ENCODE measurements at places on chromosomes 5 and 9. TPM values are rescaled to one million over a fixed set of nuclear protein-coding genes. Genes with fewer than 3 reads are reported as not detected.

GRCh38 chr5:130975847-130976246 lies 189.2 kb downstream of the HINT1 start:
- peaks cover 15% of the 10 kb centered on the region for H3K4me1 ChIP-seq
- no peak overlapping the region for H3K4me3 ChIP-seq
- no peak for DNase-seq
- H3K36me3 ChIP-seq: no peaks in the 10 kb centered on the region

MLANA gene
- not detected for total RNA-seq

FBN2 gene
- total RNA-seq: 16.3 TPM

DNA sequence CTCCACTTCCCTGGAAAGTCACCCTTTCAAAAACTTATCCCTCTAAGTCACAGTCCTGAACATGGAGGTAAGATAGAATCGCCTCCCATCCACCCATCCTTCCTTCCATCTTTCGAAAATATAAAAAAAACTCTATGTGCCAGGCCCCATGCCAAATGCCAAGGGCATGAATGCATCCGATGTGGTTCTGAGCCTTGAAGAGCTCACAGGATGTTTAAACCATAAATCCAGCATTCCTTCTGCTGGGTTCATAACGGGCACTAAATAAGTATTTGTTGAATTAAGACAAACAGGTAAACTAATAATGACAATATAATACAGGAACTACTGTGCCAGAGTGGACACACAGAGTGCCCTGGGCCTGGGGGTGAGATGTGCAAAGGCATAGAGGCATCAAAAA lies 147.3 kb downstream of the TTLL11 start:
- DNase-seq: no peak
- peaks cover 23% of the 10 kb centered on the region for H3K27me3 ChIP-seq
- H3K36me3 ChIP-seq: no peaks in the 10 kb centered on the region
- H3K27ac ChIP-seq: no peak overlapping the region
- no peaks in the 10 kb centered on the region for H3K4me1 ChIP-seq
- no peak overlapping the region for H3K4me3 ChIP-seq

DNA sequence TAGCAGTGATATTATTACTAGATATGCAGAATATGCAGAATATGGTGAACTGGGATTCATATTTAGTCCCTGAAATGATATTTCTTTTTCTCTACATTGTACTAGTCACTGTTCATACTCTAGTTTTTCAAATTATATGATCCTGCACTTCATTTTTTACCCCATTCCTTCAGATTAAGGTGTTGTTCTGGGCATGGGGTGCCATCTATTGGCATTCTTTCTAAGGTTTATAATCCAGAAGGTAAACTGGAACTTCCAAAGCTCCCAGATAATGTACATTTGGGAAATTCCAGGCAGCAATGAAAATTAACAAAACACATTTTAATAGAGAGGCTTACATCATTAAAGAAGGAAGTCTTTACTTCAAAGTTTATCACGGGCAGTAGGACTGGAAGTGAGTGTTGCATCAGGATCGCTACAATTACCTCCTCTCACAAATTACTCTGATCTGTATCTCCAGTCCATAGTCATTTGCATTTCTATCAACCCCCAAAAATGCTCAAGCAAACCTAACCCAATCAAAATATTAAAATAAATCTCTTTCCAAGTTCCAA lies 12.5 kb downstream of the RFX3 start:
- peaks cover 4% of the 10 kb centered on the region for H3K36me3 ChIP-seq
- peaks cover 16% of the 10 kb centered on the region for H3K4me1 ChIP-seq
- H3K27me3 ChIP-seq: no peaks in the 10 kb centered on the region
- H3K27ac ChIP-seq: no peak overlapping the region

GRCh38 chr9:136529516-136530460 lies 16.1 kb downstream of the NOTCH1 start:
- H3K36me3 ChIP-seq: peaks cover 3% of the 10 kb centered on the region
- no peaks in the 10 kb centered on the region for H3K27me3 ChIP-seq
- no peak for DNase-seq

All from progenitor cell of endocrine pancreas (in vitro differentiated cells).